ENCODE measurements at places on chromosomes 11 and 22.

DNA sequence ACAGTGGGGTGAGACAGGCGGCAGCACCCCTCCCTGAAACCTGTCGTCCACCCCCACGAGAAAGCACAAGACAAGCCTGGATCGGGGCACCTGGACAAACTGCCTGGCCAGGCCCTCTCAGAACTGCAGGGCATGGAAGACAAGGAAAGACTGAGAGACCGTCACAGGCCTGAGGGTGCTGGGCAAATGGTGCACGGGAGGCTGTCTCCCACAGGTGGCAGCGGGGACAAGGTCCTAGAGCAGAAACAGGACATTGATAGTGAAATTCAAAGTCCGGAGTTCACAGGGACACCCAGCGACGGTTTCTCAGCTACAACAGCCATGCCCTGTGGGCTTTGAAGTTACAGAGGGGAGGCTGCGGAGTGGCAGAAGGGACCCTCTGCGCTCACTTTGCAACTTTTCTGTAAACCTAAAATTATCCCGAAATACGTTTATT, 20.6 kb downstream of the DRD4 start:
- no peak for DNase-seq

GRCh38 chr11:59773083-59773440, 17.9 kb downstream of the STX3 start:
- DNase-seq: no peak

- peak; percentile 61 for DNase-seq
Measured at GRCh38 chr22:39207141-39208012, 37.4 kb downstream of the PDGFB start.

- DNase-seq: no peak
Measured at GRCh38 chr11:116721988-116722387, 50.8 kb downstream of the BUD13 start.

Measured in EH (cell line).